NCI-H2081 treated with DMSO at 0.1 percent for 48 hours (cell line): ENCODE measurements at places on chromosomes 2 and 18.
A peak's percentile ranks its signal among the peaks of the same experiment; 100 is the strongest.

- peak; percentile 63 for DNase-seq
These were observed 219.8 kb upstream of the PARD3B start for GRCh38 chr2:204325468-204325867.

DNA sequence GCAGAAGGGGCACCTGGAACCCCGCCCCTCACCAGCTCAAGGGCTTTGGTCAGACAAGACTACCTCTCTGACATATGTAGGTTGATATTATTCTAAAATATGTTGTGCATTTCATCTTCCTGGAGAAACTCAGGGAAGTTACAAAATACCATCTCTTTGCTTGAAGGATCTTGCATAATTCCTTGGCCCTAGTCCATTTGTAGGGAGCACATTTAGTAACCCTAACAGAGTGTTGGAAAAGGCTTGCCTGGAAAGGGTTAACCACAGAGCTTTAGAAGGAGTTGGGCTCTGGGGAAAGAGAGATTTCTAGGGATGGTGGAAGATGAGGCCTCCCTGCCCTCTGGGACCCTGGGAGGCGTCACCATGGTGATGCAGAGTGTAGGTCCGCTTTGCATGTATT is 143.0 kb upstream of the SLC1A4 start:
- DNase-seq: no peak

DNA sequence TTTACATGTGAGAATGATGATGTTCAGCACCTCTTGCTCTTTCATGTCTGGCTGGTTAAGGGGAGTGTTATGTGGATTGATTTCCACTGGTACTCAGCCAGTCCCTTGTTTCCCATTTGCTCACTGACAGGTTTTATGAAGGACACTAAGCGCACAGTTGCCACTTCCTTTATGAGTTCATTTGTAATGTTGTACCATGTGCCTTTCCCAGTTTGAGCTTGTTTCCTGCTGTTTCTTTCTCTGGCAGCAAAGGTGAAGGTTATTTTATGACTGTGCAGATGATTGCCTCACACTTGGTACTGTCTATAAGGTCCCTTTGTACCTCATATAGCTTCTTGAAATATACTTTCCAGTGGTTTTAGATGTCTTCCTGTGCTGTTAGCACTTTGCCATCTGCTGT is 1700.5 kb upstream of the TMEFF2 start:
- no peak for DNase-seq

- no peak for DNase-seq
These were observed 1037.7 kb upstream of the SLC39A10 start for GRCh38 chr2:194619366-194619765.

DNA sequence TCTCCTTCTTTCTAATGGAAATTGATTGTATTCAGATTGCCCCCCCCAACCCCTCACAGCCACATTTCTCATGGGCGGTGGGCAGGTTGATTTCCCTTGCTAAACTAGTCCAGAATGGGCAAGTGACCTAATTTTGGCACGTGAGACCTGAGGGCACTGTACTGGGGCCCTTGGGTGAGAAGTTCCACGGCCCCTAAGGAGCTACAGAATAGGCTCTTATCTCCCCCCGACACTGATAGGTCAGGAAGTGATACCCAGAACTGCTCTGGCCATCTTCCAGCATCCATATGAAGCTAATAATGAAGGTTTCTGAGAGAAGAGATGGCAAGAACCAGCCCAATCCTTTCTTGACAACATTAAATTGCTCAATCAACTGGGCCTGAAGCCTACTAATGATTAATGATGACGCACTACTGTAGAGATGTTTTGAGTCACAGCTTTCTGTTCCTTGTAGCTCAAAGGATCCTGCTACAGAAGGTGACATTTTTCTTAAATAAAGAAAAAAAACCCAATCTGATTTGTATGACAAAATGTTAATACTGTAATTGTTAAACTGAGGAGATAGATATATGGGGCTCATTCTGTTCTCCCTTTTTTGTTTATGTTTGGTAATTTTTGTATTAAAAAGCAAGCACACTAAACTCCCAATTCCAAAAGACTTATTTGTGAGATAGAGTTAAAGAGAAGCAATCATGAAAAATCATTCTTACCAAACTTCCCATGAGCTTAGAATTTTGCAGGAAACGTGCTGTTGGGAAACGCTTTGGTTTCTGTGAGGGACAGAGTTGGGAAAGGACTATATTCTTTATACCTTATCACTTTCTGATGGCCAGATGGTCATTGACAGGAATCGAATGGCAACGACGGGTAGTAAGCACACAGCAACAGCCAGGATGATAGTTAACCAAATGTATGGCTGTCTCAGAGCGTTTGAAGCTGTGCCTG is 28.2 kb upstream of the NARS1 start:
- DNase-seq: no peak

- no peak for DNase-seq
These were observed 628 bp downstream of the PPP1R7 start for GRCh38 chr2:241150660-241151530.

DNA sequence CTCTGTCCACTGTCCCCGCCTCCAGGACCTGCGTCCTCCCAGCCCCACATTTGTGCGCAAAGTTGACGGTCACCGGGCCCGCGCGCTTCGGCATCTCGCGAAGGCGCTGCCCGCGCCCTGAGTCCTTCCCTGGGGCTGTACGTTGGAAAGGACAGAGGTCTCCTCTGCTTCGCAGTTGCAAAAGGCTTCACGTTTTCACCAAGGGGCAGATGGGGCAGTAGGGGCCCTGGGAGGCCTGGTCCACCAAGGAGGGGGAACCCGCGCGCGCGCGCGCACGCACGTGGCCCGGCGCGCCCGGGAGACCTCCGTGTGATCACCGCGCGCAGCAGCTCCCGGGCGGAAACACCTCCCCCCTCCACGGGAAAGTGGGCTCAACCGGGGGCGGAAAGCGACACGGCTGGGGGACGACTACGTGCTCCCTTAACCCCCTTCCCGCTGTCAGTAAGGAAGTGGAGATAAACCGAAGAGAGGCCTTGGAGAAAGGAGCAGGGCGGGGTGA is 21.9 kb downstream of the TEX44 start:
- no peak for DNase-seq

GRCh38 chr2:99862566-99862965 is 279.8 kb downstream of the AFF3 start:
- DNase-seq: no peak

DNA sequence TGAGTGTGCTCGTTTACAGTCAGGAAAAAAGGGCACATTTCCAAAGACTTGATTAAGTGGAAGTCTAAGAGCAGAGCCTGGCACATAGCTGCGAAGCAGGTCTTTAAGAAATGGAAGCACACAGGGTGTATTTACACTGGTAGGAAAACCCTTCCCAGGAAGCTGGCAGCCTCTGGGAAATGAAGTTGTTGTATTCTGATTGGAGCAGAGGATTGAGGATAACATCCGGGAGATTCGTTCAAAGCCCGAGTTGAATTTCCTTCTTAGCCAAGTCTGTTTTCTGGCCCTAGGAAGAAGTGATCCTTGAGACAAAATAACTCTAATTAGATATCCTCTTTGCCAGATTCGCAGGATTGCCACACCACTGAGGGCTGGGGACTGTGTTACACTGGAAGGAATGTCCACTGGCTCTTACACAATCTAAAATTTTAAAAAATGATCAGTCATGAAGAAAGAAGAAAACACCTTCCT is 75.9 kb downstream of the ITGB1BP1 start:
- DNase-seq: no peak

GRCh38 chr2:73821669-73822068 is 7.1 kb upstream of the STAMBP start:
- DNase-seq: no peak

- no peak for DNase-seq
These were observed 14.6 kb upstream of the ACOXL start for GRCh38 chr2:110717734-110718133.

- DNase-seq: no peak
These were observed 118.9 kb upstream of the TANK start for GRCh38 chr2:161041356-161041755.

- DNase-seq: no peak
These were observed 494.7 kb downstream of the STK39 start for GRCh38 chr2:167752734-167753133.

GRCh38 chr2:59217360-59217759 is 976.2 kb upstream of the FANCL start:
- no peak for DNase-seq

- DNase-seq: no peak
These were observed 41.8 kb downstream of the NCK2 start for GRCh38 chr2:105786231-105787230.

- DNase-seq: no peak
These were observed 11.5 kb upstream of the CELF4 start for GRCh38 chr18:37577051-37577611.

DNA sequence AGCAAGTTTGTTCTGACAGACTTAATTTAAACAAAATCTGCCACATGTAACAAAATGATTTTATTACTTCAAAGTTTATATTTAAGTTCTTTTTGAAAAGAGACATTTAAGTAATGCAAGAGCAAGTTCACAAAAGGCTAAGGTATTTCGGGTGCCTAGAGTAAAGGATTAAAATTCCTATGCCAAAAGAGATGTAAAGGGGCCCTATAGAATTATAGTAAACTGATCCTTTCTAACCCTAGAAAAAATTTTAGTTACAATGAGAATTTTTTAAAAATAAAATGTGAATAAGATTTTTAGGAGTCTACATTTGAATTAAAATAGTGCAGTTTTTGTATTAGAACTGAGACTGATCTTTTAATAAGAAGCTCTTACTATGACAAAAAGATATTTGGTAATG is 147.1 kb downstream of the PLEKHA3 start:
- no peak for DNase-seq

- DNase-seq: no peak
These were observed 228.8 kb upstream of the COPS8 start for GRCh38 chr2:236856848-236857235.

DNA sequence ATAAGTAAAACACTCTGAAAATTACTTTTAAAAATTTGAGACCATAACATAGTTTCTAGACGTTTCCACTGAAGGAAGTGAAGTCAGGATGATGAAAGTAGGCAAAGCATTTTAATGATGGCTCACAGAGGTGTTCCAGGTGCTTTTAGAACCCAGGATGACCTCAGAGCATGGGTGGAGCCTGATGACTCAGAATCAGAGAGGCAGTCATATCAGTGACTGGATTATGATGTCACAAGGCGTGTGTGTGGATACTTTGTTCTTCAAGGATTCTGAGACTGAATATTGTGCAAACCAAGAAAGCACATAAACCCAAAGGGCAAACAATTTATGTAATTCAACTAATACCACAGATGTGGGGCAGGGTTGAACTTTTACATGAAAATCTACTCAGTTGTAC is 208.0 kb upstream of the FBXO11 start:
- DNase-seq: no peak

DNA sequence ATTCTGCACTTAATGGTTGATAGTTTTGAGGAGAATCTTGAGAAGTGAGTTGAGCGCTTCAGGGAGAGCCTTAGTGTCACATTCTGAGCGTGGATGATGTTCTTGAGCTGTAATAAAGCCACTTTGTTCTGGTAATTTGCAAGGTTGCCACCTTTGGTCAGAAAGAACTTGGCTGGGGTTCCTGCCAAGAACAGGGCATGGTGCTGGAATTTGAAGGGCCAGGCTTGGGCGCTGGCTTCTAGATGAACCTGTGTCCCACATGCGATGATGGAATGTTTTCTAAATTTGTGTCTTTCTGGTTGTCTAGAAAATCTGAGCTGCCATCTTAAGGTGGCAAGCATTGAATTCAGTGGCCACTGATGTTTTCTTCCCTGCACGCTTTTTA is 124.1 kb upstream of the EML6 start:
- no peak for DNase-seq

DNA sequence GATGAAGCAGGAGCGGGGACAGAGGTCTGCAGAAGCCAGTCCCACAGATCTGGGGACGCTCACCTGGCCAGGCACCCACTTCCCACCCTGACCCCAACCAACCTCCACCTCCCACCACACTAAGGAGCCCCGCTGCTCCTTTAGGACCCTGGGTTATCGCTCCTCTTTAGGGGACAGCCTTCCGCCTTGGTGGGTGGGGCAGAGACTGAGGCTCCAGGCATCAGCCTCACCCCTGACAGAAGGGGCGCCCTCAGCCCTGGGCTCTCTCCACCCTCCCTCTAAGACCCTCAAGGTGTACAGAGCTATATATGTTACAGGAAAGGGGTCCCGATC is 33.5 kb upstream of the SLC66A3 start:
- no peak for DNase-seq

DNA sequence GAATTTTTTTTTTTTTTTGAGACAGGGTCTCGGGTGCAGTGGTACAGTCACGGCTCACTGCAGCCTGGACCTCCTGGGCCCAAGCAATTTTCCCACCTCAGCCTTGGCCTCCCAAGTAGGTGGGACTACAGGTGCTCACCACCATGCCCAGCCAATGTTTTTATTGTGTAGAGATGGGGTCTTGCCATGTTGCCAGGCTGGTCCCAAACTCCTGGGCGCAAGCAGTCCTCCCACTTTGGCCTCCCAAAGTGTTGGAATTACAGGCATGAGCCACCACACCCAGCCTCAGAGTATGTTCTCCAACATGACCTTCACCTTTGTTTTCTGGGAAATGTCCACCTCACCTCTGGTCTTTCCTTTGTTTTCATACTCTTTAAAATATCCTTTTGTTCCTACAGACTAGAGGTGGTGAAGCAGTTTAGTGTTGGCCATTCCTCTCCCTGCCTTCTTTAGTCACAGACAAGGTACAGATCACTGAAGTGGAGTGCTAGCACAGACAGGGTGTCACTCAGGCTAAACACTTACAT is 19.5 kb upstream of the MOCOS start:
- no peak for DNase-seq

DNA sequence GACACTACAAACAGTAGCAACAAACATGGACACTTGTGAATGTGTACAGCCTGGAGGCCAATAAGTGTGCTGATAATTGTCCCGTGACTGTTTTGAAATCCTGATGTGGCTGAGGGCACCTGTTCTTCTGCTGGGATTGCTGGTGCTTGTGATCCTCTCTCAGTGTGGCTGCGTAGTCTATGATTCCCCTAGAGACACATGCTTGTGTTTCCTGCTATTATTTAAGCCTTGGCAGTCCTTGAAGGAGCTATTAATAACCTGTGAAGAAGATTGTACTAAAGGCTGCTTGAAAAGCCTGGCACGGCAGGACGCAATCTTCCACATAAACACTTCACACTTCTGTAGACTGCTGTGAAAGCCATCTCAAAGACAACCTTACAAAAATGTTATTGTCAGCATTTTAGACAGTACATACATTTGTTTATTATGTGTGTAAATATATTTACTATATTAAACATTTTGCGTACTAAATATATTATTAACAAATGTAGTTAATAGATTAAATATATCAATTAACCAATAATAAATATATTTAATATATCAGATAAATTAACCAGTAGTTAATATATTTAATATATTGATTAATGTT is 71.4 kb downstream of the GALR1 start:
- DNase-seq: no peak

DNA sequence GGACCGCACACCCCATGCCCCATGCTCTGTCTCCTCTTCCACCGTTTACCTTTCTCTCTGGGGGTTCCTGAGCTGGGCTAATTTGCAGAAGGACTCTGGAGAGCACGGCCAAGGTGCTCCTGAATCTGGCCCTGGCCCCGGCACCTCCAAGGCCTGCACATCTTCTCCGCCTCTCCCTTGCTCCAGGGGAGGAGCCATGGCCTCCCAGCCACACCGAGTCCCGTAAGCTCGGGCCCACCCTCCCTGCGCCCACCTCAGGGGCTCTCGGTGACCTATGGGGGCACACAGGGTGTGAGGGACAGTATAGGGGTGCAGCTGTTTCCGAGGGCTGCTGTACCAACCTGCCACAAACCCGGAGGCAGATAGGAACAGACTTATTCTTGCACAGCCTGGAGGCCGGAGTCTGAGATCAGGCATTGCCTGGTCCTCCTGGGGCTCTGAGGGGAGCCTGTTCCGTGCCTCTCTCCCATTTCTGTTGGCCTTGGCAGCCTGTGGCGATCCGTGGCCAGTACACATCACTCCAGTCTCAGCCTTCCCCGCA is 127.3 kb upstream of the GPC1 start:
- no peak for DNase-seq

- no peak for DNase-seq
These were observed 63.2 kb downstream of the ADCY3 start for GRCh38 chr2:24856791-24857211.
